ENCODE measurements at places on chromosomes 5 and 9. TPM values are rescaled to one million over a fixed set of nuclear protein-coding genes. Genes with fewer than 3 reads are reported as not detected.

GRCh38 chr5:100623719-100624118 lies 88.5 kb downstream of the FAM174A start:
- no peak overlapping the region for H3K27ac ChIP-seq
- no peak for DNase-seq
- no peaks in the 10 kb centered on the region for H3K27me3 ChIP-seq

DNA sequence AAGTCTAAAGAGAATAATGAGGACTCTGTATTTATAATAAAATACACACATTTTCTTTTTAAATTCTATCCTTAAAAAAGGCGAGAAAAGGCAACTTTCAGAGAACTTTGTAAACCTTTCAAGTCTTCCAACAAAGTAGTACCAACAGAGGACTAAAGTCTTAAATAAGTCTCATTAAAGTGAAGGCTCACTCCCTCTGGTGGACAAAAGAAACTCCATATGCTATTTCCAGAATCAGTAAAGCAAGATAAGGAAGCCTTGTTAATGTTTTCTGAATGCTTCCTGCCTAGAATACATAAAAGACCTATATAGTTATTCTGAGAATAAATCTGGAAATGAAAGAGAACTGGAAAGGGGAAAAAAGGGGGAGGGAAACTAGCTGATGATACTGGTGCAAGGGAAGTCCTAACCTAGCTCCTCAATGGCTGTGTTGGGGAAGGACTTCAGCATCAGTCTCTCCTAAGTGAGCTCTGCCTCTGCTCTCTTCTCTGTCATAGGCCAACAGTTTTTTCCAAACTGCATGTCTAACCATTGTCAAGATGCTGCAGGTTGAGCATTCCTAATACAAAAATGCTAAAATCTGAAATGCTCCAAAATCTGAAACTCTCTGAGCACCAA lies 7.2 kb downstream of the HMGCS1 start:
- DNase-seq: no peak
- H3K4me3 ChIP-seq: no peak overlapping the region
- no peak overlapping the region for H3K27ac ChIP-seq
- no peaks in the 10 kb centered on the region for H3K36me3 ChIP-seq

Gene SV2C
- 0.24 TPM for total RNA-seq

Gene NEUROG1
- total RNA-seq: not detected

DNA sequence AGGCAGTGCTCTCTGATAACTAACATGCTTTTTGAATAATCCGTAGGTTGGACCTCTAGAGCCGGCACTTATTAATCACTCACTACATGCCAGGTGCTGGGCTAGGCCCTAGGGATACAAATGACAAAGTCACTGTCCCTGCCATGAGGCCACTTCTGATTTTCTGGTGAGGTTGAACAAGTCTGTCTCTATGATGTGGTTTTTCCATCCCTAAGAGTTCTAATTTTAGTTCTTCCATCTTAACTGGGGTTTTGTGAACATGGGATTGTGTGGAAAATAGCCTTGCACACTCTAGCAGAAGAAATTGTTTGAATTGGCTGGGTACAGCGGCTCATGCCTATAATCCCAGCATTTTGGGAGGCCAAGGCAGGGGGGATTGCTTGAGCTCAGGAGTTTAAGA lies 64.6 kb downstream of the IL31RA start:
- no peak overlapping the region for H3K4me3 ChIP-seq
- DNase-seq: no peak
- H3K27me3 ChIP-seq: no peaks in the 10 kb centered on the region
- no peak overlapping the region for H3K27ac ChIP-seq
- no peaks in the 10 kb centered on the region for H3K4me1 ChIP-seq

DNA sequence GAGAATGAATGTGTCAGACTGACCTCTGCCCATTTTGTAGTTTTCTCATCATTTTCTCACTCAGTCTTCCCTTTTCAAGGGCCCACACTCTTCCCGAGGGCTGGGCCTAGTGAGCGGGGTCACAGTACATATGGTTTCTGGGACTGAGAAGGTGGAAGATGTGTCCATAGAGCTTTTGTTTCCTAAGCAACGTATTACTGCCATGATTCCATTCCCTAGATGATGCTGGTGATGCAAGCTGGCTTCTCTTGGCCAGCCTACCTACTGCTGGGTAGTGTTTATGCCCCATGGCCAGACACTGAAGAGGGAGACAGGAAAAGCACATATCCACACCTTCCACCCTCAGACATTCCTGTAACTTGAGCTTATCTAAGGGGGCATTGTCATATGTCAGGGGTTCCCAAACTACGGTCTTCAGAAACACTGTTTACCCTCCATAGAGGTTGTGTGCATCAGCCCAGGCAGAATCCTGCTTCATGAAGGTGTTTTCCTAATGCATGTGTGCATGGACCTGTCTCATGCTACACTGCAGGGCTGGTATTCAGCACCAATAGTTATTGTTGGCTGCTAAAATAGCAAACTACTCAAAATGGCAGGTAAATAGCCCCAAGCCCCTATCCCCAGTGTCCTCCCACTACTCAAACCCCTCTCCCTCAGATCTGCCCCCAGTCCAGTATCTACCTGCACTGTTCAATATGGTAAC lies 9.5 kb downstream of the IRF1 start:
- no peak for DNase-seq
- H3K36me3 ChIP-seq: peaks cover 11% of the 10 kb centered on the region
- no peak overlapping the region for H3K27ac ChIP-seq
- H3K27me3 ChIP-seq: no peaks in the 10 kb centered on the region
- H3K4me1 ChIP-seq: no peaks in the 10 kb centered on the region

- no peaks in the 10 kb centered on the region for H3K27me3 ChIP-seq
- no peak for DNase-seq
- no peaks in the 10 kb centered on the region for H3K36me3 ChIP-seq
- H3K27ac ChIP-seq: no peak overlapping the region
These were observed 341.9 kb upstream of the GRIA1 start for GRCh38 chr5:153148624-153148976.
